ENCODE measurements at places on chromosomes 6 and 20.

- H3K27me3 ChIP-seq: no peaks in the 10 kb centered on the region
- H3K36me3 ChIP-seq: no peaks in the 10 kb centered on the region
- DNase-seq: no peak
- H3K4me3 ChIP-seq: no peak overlapping the region
These were observed 550.0 kb downstream of the EYS start for GRCh38 chr6:65157025-65157424.

DNA sequence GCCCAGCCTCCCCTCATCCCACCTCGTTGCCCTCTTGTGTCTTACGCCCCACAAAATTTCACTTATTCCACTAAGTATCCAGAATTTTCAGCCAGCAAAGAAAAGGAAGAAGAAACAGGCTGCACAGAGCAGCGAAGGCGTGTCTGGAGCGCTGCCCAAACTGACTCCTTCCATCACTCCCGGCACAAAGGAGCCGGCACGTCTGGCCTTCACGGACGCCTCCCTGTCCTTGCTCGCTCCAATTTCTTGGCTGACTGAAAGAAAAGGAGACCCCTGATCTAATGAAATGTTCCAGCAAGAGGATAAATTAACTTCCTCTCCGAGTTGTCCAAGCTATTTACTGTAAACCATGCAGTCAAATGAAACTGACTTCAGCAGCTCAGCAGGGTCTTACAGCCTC lies 152.3 kb upstream of the CDH4 start:
- no peak for DNase-seq
- H3K4me3 ChIP-seq: no peak overlapping the region
- no peaks in the 10 kb centered on the region for H3K36me3 ChIP-seq
- H3K27ac ChIP-seq: no peak overlapping the region
- no peaks in the 10 kb centered on the region for H3K4me1 ChIP-seq

GRCh38 chr6:82076916-82077315 lies 170.6 kb downstream of the IBTK start:
- no peaks in the 10 kb centered on the region for H3K27me3 ChIP-seq
- no peak overlapping the region for H3K27ac ChIP-seq
- no peaks in the 10 kb centered on the region for H3K36me3 ChIP-seq
- no peak overlapping the region for H3K4me3 ChIP-seq
- DNase-seq: no peak

GRCh38 chr6:32154514-32155161 lies 697 bp downstream of the PPT2 start:
- DNase-seq: peak; percentile 75
- H3K4me1 ChIP-seq: peaks cover 49% of the 10 kb centered on the region
- H3K36me3 ChIP-seq: peaks cover 41% of the 10 kb centered on the region
- H3K4me3 ChIP-seq: peak overlapping the region; percentile 94
- H3K27ac ChIP-seq: peak overlapping the region; percentile 96
- peaks cover 14% of the 10 kb centered on the region for H3K27me3 ChIP-seq

- H3K36me3 ChIP-seq: no peaks in the 10 kb centered on the region
- H3K4me3 ChIP-seq: no peak overlapping the region
- no peak overlapping the region for H3K27ac ChIP-seq
- no peak for DNase-seq
These were observed 57.4 kb upstream of the PROKR2 start for GRCh38 chr20:5374171-5374570.

DNA sequence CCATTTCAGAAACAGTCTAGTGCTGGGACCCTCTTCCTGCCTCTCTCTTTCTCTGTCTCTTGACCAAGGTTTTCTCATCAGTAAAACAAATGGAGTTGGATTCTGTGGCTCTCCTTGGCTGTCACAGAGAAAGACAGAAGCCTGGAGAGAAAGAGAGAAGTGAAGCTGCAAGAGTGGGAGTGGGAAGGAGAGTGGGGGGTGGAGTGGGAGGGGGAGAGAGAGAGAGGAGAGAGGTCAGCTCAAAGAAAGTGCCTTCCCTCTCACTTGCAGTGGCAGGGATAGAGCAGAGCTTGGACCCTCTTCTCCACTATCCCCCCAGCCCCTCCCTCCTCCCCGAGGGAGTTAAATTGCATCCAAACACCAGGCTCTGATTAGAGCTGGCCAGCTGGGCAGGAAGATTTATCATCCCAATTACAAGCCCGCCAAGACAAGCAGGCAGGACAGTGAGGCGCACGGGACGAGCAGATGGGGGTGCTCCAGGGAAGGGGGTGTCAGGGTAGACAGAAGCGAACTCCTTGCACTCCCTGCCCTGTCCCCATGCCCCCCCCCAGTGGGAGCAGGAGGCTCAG lies 74.3 kb downstream of the CD40 start:
- H3K27ac ChIP-seq: no peak overlapping the region
- H3K4me3 ChIP-seq: no peak overlapping the region
- no peak for DNase-seq
- H3K27me3 ChIP-seq: peaks cover 2% of the 10 kb centered on the region
- H3K4me1 ChIP-seq: no peaks in the 10 kb centered on the region

DNA sequence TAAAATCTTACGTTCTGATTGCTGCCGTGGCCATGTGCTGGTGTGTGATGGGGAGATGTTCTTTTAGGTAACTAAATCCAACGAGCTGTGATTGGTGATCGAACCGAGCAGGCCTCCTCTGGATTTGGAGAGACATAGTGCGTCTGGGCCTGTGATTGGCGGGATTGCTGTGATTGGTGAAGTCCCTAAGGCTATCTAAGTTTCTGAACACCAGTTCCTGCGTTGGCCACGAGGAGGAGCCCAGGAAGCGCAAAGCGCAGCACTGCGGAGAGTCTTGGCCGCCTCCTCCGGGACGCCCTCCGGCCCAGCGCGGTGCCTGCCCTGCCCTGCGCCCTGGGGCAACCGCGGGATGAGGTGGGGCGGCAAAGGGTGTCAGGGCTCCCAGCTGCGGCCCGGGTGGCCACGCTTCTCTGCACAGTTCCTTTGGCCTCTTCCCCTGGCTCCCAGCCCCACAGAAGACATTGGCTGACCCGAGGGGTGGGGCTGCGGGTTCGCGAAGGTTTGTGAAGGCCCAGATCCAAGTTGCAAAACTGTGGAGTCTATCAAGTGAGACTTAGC lies 33.0 kb downstream of the HNF4A start:
- H3K27ac ChIP-seq: no peak overlapping the region
- no peak overlapping the region for H3K4me3 ChIP-seq

GRCh38 chr6:11682561-11682975 lies 96.0 kb downstream of the ADTRP start:
- peaks cover 8% of the 10 kb centered on the region for H3K27me3 ChIP-seq
- no peak for DNase-seq

GRCh38 chr6:16688436-16688835 lies 72.8 kb downstream of the ATXN1 start:
- H3K4me3 ChIP-seq: no peak overlapping the region
- no peaks in the 10 kb centered on the region for H3K27me3 ChIP-seq
- H3K4me1 ChIP-seq: peaks cover 92% of the 10 kb centered on the region
- no peak for DNase-seq

- H3K4me3 ChIP-seq: no peak overlapping the region
- no peak overlapping the region for H3K27ac ChIP-seq
- H3K27me3 ChIP-seq: no peaks in the 10 kb centered on the region
- H3K36me3 ChIP-seq: no peaks in the 10 kb centered on the region
- no peaks in the 10 kb centered on the region for H3K4me1 ChIP-seq
- no peak for DNase-seq
These were observed 132.6 kb upstream of the MTHFD1L start for GRCh38 chr6:150732765-150733539.
